GM23338 (cell line): ENCODE measurements at places on chromosomes 5 and 9.

DNA sequence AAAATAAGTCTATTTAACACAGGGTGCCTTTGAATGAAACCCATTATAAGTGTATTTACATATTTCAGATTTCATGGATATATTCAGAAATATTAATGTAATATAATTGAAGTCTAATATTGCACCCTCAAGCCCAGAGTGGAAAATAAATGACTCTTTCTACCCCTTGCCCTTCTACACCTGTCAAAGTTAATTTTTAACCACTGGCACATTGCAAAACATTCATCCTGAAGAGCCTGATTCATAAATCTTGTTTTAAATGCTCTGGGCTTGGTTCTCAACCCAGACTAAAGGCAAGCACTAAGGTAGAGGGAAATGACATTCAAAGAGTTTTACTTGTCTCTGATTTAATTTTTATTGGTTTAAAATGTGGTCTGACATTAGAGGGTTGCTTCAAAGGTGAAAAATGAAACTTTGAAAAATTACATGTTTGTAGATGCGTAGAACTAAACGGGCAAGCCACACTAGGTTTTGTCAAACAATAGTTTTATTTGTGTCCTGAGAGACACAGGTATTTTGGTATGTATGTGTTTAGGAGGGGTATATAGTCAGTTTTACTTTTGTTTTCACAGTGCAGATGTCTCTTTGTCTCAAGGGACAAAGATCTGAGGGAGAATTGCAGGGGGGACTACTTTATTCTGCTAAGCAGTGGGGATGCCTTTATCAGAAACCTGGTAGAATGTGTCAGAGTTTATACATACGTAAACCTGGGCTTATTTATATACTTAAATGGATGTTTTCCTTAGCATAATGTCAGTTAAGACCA lies 69.7 kb downstream of the PIK3R1 start:
- no peak for DNase-seq

DNA sequence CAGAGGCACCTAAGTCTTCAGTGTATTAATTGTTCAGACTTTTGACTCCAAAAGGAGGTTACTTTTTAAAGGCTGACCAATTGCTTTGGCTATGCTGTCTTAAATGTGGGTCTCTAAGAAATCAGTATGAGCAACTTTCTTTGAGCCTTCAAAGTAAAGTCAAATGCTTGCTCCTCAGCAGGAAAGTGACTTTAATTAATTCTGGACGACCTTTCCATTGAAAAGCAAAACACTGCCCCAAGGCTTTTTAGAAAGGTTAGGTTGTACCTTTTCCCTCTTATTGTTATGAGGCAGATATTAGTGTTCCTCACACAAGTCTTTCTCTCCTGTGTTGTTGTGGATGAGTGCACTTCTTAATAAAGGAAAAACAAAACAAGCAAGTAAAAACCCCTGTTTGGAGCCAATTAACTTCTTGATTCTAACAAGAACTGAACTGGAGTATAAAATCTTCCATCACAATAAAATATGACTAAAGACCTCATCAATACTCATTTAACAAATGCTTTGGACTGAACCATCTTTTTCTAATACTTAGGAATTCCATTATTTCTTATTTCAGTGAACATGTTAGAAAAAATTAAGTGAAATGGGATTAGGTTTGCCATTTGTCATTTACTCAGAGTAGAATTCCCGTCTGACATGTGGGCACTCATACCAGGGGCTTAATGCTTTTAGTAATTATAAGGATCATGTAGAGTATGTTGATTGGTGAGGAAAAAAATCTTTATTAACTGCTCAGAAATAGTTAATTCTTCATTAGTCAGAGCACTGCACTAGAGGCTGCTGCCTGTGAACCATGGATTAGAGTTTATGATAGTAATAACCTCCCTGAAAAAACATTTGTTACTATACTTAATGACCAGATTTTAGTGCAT lies 159.1 kb upstream of the ZNF608 start:
- DNase-seq, result no peak

DNA sequence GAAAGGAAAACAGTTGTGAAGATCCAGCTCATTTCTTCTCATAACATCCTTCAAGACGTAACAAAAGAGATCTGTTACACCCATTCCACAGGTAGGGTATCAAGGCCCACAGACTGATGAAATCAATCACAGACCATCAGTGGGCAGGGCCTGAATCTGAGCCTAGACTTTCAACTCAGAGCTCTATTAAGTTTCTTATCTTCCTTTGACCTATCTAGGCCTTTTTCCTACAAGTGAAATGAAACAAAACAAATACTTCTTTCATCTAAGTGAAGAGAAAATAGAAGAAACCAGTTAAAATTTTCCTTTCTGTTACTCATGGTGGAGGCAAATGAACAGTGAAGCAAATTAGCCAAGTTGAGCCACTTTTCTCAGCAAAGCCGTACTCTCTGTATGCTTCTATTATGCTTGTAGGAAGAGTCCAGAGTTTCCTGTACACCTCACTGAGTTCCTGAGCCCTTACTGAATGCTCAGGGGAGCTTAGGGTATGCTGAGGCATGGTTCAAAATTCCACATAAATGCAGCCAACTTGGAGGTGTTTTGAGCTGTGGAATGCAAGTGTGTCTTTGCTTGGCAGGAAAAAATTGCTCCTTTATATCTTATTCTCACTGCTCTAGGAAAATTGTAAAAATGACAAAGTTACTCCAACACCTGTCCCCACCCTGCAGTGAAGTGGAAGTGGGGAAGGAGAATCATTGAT lies 91.9 kb downstream of the FEM1C start:
- no peak for DNase-seq

DNA sequence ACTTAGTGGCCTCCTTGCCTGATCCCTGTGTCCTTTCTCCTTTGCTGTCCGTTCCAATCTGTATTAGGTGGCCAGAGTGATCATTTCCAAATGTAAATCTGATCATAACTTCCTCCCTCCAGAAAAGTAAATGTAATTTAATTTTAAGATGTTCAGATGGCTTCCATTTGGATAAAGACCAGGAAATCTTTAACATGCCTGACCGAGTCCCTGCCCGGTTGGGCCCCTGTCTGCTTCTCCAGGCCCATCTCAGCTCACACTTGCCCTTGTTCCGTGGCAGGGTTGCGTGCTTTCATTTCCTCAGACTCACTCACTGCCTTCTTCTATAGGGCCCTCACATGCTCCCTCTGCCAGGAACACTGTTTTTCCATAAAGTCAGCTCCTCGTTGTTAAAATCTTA lies 7.6 kb downstream of the MAP3K1 start:
- DNase-seq, result no peak

DNA sequence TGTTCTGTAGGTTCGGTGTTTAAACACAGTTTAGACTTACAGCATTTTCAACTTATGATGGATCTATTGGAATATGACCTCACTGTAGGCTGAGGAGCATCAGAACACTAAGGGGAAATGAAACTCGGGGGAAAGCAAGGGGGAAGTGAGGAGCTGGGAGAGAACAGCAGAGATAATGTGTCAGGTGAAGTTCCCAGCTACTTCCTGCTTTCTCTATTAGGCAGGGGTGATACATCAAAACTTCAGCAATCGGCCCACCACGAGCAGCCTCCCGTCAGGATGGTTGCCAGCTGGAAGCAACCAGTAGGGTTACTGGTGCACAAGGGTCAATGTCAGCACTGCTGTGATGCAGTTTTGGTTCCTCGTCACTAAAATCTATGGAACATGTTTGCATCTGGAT lies 34.3 kb downstream of the FAT2 start:
- DNase-seq, result no peak

GRCh38 chr5:42872865-42873264 lies 61.2 kb upstream of the SELENOP start:
- no peak for DNase-seq

DNA sequence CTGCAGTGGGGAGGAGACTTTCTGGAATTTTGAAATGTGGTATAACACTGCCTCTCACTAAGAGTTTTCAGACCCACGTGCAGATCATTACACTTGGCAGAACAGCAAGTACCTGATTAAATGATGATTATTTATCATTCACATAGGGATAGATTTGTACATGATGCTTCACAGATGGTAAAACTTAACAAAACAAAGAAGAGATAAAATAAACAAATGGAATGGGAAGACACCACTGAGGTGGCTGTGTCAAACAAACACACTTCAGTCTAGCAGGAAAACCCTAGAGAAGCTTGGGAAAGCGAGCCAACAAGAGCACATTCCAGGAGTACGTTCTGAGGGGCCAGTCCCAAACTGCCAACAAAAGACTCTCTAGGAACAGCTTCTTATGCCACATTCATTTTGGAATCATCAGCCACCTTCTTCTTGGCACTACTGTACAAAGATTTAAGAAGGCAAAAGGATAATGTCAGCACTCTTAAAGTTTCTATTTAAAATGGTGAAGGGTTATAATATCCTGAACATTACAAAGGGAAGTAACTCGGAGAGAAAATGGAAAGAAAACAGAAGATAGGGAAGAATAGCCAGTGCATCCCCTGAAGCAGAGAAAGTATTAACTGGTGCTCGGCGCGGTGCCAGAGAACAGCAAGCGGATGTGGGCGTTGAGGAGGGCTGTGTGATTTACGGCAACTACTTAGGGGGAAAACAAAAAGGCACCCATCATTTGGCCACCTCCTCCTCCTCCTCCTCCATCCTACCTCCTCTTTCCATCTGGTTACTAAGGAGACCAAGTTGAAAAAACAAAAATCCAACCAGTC lies 1.6 kb downstream of the MED27 start:
- no peak for DNase-seq

DNA sequence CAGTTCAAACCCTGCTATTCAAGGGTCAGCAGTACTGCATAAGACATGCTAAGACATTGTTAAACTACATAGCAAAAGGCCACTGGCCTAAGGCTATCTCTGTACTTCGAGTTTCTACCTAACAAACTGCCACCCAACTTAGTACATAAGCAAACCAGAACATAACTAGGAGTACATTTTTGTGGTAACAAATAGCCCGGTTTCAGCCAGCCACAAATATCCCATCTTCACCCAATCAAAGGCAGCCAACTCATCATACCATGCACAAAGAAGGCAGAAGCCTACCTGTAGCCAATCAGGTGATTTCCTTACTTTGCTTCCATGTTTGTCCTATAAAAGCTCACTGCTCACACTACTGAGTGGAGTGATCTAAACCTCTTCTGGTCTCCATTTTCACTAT lies 201.4 kb downstream of the SMARCA2 start:
- DNase-seq, result no peak

DNA sequence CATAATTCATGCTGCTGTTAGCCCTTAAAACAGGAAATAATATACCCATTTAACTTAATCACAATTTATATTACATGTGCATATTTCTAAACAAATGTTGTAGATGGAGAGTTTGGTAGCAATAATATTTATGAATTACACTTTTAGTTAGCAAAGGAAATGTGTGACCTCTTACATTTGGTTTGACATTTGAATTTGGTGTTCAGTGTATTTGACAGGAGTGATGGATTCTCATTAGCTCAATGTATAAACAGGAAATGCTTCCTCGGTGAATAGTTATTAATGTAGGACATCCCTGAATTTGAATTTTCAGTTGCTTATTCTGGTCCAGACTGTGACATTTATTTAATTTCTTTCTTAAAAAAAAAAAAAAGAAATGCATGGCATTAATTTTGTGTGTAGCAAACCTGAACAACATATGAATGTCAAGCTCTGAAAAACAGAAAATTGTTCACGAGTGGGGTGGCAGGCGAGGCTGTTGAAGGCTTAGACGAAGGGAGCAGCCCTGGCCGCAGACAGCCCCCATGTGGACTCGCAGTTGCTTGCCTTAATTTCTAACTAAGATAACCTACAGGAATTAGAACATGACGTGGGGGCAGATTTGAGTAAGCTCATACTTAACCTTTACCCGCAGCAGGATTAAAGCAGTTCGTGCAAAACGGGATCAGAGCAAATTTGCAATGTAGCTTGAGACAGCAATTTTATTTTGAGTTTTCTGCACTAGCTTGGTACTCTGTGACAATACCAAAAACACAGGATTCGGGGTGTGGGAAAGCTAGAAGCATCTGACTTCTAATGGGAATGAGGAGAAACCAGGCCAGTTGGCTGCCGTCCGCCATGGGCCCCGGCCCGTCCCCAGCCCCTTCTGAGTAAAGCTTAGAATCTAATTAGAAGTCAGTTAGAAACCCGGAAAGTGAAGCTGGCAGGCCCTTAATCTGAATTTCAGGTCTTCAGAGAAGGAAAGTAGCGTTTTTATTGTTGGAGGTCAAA lies 134.3 kb downstream of the MACROH2A1 start:
- no peak for DNase-seq

DNA sequence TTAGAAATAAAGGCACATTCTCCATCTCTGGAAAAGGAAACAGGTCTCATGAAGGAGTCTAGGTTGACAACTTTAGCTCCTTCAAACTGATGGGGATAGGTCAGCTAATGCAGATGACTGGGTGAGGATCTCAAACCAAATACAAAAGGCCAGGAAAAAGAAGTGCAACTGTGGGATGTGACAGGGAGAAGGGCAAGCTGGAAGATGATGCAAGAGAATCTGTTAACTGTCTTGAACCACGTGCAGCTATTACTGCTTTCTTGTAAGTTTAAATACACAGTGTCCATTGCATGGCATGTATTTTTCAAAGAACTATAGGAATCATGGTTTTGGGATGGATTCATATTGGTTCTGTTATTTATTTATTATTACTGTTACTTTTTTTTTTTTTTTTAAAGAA lies 331.8 kb downstream of the NDUFS4 start:
- DNase-seq, result no peak

- no peak for DNase-seq
Observed at GRCh38 chr9:5850724-5851122, 17.8 kb upstream of the ERMP1 start.

DNA sequence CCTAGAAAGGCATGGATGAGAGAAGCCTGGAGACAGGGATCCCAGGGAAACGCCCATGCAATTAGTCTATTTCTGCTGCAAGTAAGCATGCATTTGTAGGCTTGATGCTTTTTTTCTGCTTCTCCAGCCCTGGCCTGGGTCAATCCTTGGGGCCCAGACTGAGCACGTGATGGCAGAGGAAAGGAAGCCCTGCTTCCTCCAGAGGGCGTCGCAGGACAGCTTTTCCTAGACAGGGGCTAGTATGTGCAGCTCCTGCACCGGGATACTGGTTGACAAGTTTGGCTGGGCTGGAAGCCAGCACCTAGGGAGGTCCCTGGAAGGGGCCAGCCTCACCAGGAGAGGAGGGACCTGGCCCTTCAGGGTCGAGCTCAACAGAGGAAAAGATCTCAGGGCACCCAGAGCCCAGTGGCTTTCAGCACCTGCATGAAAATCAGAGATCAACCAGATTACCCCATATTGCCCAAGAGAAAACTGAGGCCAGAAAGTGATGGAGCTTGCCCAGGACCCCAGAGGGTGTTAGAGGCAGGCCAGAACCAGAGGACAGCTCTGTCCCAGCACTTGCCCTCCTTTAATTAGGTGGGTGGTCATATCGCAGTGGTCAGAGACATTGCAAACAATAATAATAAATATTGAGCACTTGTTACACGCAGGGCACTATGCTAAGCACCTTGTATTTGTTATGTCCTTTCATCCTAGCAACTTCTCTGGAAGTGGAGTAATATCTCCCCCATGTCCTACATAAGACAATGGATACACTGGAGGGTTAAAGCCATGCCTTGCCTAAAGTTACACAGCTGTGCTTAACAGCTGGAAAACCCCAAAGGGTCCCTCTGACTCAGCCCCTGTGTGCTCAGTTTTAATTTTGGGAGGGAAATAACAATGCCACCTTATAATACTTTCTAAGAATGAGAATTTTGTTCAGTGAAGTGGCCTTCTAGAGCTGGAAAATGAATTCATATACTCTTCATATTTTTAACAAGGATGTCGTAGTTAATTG lies 67.1 kb downstream of the KLF4 start:
- peak; percentile 94 for DNase-seq
